ENCODE measurements at places on chromosomes 6 and 20. TPM values are rescaled to one million over a fixed set of nuclear protein-coding genes. Genes with fewer than 3 reads are reported as not detected.

DCBLD1 gene
- 21.6 TPM for total RNA-seq

PRSS16 gene
- total RNA-seq = 10.2 TPM

DLL1 gene
- not detected for total RNA-seq

RHAG gene
- not detected for total RNA-seq

PTCHD4 gene
- total RNA-seq = 17.7 TPM

PPP1R3G gene
- 11.4 TPM for total RNA-seq

TSPO2 gene
- not detected for total RNA-seq

CDS2 gene
- 13.0 TPM for total RNA-seq

UBE2V1 gene
- 110 TPM for total RNA-seq

HSPA1L gene
- 1.6 TPM for total RNA-seq

RAET1L gene
- 0.22 TPM for total RNA-seq

CCN6 gene
- total RNA-seq = not detected

EEF1A2 gene
- 11.0 TPM for total RNA-seq

C20orf141 gene
- not detected for total RNA-seq

FOXS1 gene
- total RNA-seq = not detected

SLC25A27 gene
- total RNA-seq = 2.7 TPM

CGAS gene
- 2.3 TPM for total RNA-seq

MPIG6B gene
- total RNA-seq = 0.54 TPM

TRAM2 gene
- 68.8 TPM for total RNA-seq

FAM162B gene
- total RNA-seq = not detected

EYA2 gene
- total RNA-seq = not detected

SLC35D3 gene
- total RNA-seq = not detected

ANKEF1 gene
- total RNA-seq = 5.5 TPM

LPA gene
- total RNA-seq = not detected

POPDC3 gene
- total RNA-seq = not detected

RALY gene
- total RNA-seq = 77.9 TPM

NHLRC1 gene
- 3.9 TPM for total RNA-seq

EGFL8 gene
- 5.1 TPM for total RNA-seq

DEFB113 gene
- not detected for total RNA-seq

KCNQ2 gene
- not detected for total RNA-seq

MAPK13 gene
- 0.43 TPM for total RNA-seq

SLC12A5 gene
- total RNA-seq = 0.33 TPM

EPHA7 gene
- under 0.01 TPM for total RNA-seq

SPATS1 gene
- not detected for total RNA-seq

MUC22 gene
- not detected for total RNA-seq

GTSF1L gene
- not detected for total RNA-seq

PROKR2 gene
- not detected for total RNA-seq

CSTF1 gene
- total RNA-seq = 32.2 TPM

Data from placental epithelial cell (primary cell).